ENCODE measurements at places on chromosomes 2 and 18.

DNA sequence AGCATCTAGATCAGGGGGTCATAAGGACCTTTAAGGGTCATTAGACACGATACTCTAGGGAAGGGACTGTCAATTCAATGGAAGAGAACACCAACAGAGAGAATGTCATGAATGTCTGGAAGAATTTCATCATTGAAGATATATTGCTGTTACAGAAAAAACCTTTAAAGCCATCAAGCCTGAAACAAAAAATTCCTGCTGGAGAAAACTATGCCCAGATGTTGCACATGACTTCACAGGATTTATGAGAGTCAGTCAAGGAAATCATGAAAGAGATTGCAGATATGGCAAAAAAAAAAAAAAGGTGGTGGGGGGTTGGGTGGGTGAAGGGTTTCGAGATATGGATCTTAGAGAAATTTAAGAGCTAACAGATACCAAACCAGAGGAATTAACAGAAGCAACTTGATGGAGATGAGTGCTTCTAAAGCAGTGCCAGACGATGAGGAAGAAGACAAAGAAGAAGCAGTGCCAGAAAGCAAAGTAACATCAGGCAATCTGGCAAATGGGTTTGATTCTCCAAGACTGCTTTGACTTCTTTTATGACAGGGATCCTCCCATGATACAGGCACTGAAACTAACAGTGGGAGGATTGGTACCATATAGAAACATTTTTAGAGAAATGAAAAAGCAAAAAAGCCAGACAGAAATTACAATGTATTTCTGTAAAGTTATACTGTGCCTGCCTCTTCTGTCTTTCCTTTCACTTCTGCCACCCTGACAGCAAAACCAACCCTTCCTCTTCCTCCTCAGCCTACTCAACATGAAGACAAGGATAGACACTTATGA, 28.5 kb downstream of the MAP4K3 start:
- no peak for DNase-seq

GRCh38 chr2:44480068-44480467, 118.3 kb downstream of the CAMKMT start:
- DNase-seq, result no peak

GRCh38 chr2:237298151-237299118, 115.5 kb downstream of the COL6A3 start:
- peak; percentile 88 for DNase-seq

DNA sequence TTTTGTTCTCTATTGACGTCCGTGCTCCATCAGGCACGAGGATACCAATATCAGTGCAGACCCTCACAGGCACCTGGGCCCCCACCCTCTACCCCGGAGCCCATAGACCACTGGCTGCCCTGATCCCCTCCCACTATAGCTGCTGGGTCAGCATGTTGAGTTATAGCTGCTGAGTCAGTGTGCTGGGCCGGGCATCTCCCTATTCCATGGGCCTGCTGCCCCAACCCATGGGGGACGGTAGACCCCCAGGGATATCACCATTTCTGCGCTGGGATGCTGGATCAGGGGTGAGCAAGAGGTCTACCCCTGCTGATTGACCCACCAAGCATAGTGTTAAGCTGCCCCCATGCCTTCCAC, 100.1 kb upstream of the ST3GAL5 start:
- DNase-seq, result no peak

- DNase-seq, result peak; percentile 85
Measured at GRCh38 chr18:56402872-56403516, 235.4 kb downstream of the TXNL1 start.

DNA sequence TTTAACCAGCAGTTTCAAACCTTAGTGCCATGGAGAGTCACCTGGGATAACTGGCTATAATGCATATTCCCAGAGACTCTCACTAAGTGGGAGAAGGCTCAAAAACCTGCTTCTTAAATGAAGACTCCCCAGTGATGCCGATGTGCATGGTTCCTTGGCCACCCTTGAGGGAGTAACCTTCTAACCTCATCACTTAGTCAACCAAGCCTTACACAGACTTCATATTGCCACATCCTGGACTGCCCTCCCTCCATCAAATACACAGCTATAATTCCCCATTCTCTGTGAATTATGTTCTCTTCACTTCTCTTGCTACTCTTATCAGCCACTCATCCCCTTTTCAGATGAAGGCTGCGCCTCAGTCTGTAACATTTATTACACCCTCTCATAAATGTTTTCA, 462.9 kb upstream of the RGPD4 start:
- no peak for DNase-seq

DNA sequence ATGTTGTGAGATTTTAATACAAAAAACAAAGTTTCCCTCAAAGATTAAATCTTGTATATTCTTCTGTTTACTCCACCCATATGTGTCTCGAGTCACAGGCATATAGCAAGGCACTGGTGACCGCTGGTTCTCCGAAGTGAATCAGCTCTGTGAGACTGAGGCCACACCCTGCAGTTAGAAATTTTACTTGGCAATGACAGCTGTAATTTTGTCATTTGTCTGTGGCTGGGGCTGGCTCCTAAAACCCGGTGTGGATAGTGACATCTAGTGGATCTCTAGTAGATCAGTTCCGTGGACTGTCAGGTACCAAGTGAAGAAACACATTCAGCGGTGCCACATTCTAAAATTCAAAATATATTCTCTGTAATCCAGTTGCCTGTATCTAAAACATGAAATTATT, 278.0 kb downstream of the NEDD4L start:
- peak; percentile 50 for DNase-seq

GRCh38 chr2:180842461-180842860, 137.9 kb upstream of the UBE2E3 start:
- no peak for DNase-seq

- no peak for DNase-seq
Measured at GRCh38 chr2:242024751-242025355, 155.3 kb downstream of the RTP5 start.

GRCh38 chr18:23341983-23342382, 111.1 kb upstream of the RIOK3 start:
- no peak for DNase-seq
